ENCODE measurements at places on chromosomes 11 and 22.

- peak; percentile 69 for DNase-seq
Observed at GRCh38 chr11:46555267-46556054, 38.4 kb downstream of the AMBRA1 start.

DNA sequence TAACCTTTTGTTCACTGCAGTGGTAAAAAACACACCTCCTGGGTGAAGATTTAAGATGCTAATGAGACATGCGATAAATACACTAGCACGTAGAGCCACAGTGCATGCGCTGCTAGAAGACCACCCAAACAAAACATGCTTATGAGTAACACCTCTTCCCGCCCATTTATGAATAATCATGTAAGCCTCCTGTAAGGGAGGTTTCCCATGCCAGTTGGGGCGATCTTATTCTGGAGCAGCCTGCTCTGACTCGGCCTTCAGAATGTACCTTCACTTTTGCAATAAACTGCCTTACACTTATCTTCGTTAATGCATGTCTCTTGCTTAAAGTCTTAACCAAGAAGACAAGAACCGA, 18.1 kb upstream of the SCARF2 start:
- no peak for DNase-seq

GRCh38 chr11:67375320-67376055, 2.1 kb upstream of the CLCF1 start:
- DNase-seq: no peak

DNA sequence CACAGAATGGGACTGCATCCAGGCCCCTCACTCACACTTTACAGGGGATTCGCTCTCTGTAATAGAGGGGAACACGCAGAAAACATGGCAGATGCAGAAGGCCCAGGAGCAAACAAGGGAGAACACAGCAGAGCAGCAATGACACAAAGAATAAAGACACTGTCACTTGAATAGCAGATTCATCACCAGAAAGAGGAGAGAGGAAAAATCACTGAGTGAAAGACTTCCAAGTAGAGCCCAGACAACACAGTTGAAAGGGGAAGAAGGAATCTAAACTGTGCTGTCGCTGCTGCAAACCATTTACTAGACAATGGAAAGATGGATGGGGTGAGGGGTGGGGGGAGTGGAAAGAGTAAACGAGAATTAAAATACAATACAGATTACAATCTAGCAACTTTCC, 28.8 kb upstream of the RAPSN start:
- DNase-seq: no peak

GRCh38 chr11:9726321-9727022, 62.6 kb downstream of the SWAP70 start:
- DNase-seq: peak; percentile 25
